ENCODE measurements at places on chromosomes 1 and 21.

- DNase-seq, result no peak
These were observed 21.1 kb downstream of the MEGF6 start for GRCh38 chr1:3590139-3590763.

GRCh38 chr21:41076064-41076463 is 91.9 kb upstream of the BACE2 start:
- DNase-seq, result no peak

DNA sequence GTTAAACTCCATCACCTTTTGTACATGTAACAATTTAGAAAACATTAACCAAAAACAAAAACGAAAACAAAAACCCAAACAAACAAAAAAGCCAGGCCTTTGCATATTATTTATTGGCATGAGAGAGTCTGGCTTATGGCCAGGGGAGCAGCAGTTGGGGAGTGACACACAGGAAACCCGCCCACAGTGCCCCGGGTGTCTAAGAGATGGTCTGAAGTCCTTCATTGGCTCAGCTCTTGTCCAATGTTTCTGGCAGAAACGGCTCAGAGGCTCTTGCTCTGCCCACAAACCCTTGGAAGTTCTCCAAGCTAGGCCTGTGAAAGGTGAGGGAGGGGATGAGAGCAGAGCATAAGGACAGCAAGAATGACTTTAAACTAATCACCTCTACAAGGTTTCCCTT is 131.5 kb downstream of the CNIH3 start:
- DNase-seq, result peak; percentile 49

GRCh38 chr1:213931836-213932235 is 55.9 kb upstream of the PROX1 start:
- DNase-seq, result no peak

DNA sequence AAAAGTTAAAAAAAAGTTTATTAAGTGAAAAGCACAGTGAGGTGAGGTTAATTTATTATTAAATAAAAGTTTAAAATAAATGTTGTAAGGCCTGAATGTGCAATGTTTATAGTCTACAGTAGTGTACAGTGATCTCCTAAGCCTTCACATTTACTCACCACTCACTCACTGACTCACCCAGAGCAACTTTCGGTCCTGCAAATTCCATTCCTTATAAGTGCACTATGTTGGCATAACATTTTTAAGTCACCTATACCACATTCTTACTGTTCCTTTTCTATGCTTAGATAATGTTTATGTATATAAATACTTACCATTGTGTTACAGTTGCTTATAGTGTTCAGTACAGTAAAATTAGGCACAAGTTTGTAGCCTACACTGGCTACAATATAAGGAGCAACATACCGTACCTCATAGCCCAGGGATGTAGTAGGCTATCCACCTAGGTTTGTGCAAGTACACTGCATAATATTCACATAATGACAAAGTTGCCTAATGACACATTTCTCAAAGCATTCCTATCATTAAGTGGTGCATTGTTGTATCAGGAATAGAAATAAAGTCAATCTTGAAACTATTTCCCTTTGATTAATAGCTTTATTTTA is 426.5 kb upstream of the BRINP3 start:
- DNase-seq, result no peak

- no peak for DNase-seq
These were observed 35.8 kb upstream of the GRIK3 start for GRCh38 chr1:37070126-37070525.

GRCh38 chr1:204419064-204419403 is 7.4 kb upstream of the PPP1R15B start:
- no peak for DNase-seq

- DNase-seq, result no peak
These were observed 140.5 kb upstream of the KLHDC7A start for GRCh38 chr1:18340158-18340764.

DNA sequence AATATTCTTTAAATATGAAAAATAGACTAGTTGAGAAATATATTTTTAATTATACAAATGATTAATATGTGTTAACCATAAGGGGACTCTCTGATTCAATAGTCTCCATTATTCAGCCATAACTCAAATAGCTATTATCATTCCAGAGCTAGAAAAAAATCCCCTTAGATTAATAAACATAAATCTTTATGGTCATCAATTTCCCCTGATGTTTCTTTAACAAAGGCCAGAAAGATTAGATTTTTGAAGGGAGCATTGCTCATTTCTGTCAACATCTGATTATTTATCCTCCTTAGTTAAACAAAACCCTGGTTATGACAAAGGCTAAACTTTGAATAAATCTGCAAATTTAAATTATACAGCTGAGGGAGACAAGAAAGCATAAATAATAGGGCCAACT is 215.7 kb downstream of the PLA2G4A start:
- DNase-seq, result no peak

- peak; percentile 46 for DNase-seq
These were observed 21.8 kb downstream of the EXOC8 start for GRCh38 chr1:231315887-231316286.

- no peak for DNase-seq
These were observed 28.8 kb upstream of the FMO1 start for GRCh38 chr1:171219346-171220080.

DNA sequence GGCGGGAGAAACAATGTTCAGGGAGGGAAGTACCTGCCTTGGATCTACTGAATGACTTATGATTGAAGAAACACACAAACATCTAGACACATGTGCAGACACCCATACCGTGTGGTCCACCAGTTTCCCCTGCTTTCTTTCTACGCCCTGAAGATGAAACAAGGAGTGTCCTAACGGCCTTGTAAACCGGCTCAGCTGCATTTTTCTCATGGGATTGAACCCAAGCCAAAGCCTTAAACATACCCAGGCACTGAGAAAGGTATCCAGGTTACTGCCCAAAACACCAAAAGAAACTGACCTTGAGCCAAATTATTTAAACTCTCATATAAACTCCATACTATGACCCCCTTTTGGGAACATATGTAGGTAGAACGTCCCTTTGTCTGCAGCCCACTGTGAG is 630.0 kb upstream of the RGS18 start:
- DNase-seq, result no peak

DNA sequence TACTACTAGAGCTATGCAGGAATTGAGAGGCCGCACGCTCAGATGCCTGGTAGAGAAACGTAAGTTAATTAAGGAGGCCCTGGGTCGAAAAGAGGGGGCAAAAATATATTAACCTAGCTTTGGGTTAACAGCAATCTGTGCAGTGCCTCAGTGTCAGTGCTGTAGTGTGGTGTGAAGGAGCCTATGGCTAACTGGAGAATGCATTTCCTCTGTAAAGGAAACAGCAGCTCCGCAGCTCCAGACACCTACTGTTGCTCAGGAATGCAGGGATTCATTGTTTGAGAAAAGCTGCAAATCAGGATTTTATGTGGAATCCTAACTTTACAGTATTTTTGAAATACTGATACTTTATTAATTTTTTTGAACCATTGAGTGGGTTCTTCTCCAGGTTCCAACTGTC is 18.4 kb downstream of the VANGL1 start:
- no peak for DNase-seq

DNA sequence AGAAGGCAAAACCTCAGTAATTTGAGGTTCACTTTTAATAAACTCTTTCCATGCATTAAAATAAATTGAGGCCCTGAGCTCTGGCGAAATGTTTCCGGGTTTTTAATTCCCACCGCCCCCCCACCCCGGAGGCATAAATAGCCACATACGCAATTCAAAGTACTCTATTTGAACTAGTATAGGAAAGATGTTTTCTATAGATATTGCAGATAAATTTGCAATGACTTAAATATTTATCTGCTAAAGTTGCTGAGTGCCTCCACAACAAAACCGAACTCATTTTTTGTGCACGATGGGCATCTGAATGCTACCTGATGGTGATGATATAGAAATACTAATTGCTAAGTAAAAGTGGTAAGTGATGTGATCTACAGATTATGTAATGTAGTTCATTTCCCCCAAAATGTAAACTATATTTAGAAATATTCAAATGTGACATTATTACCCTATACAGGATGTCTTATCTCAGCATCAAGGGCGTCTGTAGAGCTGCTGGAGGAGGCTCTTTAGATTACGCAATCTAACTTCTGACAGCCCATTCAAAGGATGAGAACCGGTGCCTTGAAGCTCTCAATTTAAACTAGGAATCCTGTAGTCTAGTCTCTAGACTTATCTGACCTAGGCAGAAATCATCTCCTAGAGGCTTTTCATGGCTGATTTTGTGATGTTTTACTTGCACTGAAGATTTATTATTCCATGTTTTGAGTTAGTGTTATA is 8.5 kb downstream of the IRF2BP2 start:
- no peak for DNase-seq

DNA sequence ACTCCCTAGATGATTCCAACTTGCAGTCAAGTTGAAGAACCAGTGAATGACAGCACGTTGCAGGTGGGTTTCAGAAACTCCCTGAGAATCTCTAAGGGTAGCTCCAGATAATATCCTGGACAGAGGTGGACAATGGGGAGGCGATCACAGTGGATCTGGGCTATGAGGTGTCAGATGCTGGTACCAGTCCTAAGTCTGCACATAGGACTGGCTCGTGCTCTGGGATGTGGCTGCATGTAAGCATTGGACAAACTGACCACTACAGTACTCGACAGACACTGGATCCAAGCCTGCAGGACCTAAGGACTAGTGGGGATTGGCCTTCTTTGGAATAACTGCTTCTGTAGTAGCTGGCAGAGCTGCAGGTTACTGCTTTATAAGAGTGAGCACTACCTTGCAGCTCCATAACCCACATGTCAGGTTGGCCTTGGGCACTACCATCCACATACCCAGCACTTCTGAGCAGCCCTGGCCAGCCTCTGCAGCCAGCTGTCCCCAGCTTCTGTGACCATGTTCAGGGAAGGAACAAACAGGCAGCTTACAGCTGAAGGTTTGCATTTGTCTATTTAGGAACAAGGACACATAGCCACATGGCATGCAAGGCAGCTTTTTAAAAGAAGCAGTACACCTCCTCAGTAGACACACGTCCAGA is 33.2 kb upstream of the DNAH14 start:
- no peak for DNase-seq

DNA sequence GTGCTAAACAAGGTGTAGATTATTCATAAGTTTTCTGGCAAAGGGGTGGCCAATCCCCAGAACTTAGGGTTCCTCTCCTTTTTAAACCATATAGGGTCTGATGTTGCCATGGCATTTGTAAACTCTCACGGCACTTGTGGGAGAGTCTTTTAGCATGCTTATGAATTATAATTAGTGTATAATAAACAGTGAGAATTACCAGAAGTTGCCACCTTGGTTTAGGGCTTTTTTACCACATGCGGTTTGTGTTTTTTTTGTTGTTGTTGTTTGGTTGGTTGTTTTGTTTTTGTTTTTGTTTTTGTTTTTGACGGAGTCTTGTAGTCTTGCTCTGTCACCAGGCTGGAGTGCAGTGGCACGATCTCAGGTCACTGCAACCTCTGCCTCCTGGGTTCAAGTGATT is 8.9 kb upstream of the LAX1 start:
- DNase-seq, result no peak

DNA sequence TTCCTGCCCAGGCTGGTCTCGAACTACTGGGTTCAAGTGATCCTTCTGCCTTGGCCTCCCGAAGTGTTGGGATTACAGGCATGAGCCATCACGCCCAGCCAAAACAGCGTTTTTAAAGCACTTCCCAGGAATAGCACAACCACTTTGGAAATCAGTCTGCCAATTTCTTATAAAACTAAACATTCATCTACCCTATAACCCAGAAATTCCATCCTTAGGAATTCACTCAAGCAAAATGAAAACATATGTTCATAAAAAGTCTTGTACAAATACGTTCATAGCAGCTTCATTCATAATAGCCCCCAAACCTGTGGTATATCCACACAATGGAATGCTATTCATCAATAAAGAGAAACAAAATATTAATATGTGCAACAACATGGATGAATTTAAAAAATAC is 36.1 kb downstream of the PHC2 start:
- DNase-seq, result no peak

- DNase-seq, result no peak
These were observed 35.3 kb downstream of the RGS8 start for GRCh38 chr1:182649041-182649440.

- peak; percentile 96 for DNase-seq
These were observed at the start of gene IPO9 for GRCh38 chr1:201828820-201829774. Gene IPO9 (plus strand): TSS chr1:201829157. CDS start chr1:201829210, 53 bp downstream.

GRCh38 chr1:153293851-153294250 is 18.9 kb downstream of the PGLYRP3 start:
- DNase-seq, result no peak

- no peak for DNase-seq
These were observed 102.0 kb downstream of the DIRAS3 start for GRCh38 chr1:67948151-67949080.

DNA sequence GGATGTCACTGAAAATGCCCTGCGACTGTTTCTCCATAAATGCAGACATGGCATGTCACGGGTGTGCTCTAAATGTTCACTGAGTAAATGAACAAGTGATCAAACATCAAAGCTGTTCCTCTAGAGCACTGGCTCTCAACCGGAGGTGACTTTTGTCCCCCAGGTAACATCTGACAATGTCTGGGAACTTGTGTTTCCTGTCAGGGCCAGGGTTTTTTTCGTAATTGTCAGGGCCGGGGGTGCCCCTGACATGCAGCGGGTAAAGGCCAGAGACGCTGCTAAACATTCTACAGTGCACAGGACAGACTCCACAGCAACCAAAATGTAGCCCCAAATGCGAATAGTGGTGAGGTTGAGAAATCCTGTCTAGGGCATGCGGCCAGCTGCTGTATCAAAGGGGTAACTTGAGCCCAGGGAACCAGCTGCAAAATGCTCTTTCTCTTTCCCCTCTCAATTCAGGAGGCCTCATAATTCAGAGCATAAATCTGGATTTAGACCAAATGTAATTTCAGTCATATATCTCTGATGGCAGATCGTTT is 2.0 kb downstream of the ALDH4A1 start:
- no peak for DNase-seq

DNA sequence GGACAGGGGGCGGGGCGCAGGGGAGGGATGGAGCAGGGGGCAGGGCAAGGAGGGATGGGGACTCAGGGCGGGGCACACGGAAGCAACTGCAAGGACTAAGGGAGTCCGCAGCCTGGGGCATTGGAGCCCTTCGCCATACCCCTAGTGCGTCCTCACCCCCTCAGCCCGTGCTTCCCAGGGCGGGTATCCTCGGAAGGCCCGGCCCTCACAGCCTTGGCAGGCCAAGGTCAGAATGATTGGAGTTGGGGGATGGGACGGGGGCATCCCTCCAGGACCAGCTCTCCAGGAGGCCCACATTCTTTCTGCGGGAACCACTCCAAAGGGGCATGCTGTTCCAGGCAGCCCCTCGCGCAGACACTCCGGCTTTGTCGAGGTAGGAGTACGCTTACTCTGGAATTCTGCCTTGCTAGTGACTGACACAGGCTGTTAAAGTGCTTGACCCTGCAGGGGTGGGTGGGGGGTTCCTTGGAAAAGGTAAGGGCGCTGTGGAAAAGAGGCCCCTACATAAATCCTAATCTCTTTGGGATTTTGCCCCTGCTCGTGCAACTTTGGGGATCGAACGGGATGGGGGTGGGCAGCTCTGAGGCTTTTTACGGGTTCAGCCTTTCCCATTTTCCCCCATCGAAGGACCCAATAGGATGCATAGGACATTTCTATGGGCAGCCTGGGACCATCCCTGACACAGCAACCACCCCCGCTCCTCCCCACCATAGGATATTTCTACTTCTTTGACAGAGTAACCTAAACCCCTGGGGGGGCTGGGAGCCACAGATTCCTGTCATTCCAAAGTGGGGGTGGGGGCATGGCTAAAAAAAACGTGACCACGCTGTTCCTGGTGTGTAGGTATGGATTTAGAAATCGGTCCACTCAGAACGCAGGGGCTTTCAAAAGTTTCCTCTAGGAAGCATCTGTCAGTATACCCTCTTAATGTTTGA is 738 bp upstream of the TRIM11 start:
- DNase-seq, result no peak

- DNase-seq, result no peak
These were observed 167.2 kb downstream of the TRABD2B start for GRCh38 chr1:47830021-47830420.

GRCh38 chr1:10601342-10602070 is 126.8 kb downstream of the PEX14 start:
- no peak for DNase-seq

Data from activated naive CD8-positive, alpha-beta T cell treated with anti-CD3 and anti-CD28 coated beads for 36 hours (primary cell).